ENCODE measurements at places on chromosomes 7 and 10.

GRCh38 chr7:16244469-16244868, 176.9 kb downstream of the CRPPA start:
- no peak for DNase-seq

- no peak for DNase-seq
Measured at GRCh38 chr7:15239801-15240200, 322.0 kb downstream of the AGMO start.

- DNase-seq, result no peak
Measured at GRCh38 chr10:47241256-47241655, 58.7 kb upstream of the GDF10 start.

GRCh38 chr10:35684586-35684985, 42.5 kb upstream of the FZD8 start:
- DNase-seq, result no peak

GRCh38 chr10:96297486-96297885, 6.7 kb upstream of the DNTT start:
- DNase-seq, result no peak

DNA sequence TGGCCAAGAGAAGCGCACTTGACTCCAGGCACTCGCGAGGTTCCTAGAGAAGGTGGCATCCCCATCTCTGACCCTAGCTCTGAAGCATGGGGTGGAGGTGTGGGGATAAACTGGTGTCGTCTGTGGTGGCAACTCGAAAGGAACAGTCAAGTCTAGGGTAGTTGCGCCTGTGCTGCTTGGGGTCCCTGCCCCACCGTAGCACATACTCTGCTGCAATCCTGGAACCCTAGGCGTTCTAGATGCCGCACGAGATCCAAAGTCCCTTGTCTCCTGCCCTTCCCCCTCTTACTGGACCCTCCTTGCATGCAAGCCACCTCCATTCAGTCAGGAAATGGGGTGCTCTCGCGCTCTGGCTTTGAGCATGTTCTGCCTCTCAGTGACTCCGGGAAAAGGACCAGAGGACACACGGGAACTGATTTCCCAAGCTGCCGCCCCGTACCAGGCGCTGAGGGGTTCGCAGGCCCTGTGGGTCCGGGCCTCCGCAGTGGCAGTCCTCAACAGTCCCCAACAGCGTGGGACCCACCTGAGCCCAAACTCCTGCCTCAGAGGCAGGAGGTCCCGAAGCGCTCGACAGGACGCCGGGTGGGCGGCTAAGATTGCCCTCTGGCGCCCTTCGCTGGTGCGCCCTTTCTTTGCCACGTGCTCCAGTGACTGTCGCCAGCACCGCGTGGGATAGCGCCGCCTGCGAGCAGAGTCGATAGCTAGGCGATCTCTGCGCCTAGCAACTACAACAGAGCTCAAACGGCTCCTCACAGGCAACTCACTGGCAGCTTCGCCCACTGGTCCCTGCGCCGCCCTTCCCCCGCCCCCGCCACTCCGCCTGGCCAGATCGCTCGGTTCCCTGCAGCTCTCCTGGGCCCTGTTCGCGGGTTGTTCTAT, 452.0 kb downstream of the REEP3 start:
- DNase-seq, result no peak

DNA sequence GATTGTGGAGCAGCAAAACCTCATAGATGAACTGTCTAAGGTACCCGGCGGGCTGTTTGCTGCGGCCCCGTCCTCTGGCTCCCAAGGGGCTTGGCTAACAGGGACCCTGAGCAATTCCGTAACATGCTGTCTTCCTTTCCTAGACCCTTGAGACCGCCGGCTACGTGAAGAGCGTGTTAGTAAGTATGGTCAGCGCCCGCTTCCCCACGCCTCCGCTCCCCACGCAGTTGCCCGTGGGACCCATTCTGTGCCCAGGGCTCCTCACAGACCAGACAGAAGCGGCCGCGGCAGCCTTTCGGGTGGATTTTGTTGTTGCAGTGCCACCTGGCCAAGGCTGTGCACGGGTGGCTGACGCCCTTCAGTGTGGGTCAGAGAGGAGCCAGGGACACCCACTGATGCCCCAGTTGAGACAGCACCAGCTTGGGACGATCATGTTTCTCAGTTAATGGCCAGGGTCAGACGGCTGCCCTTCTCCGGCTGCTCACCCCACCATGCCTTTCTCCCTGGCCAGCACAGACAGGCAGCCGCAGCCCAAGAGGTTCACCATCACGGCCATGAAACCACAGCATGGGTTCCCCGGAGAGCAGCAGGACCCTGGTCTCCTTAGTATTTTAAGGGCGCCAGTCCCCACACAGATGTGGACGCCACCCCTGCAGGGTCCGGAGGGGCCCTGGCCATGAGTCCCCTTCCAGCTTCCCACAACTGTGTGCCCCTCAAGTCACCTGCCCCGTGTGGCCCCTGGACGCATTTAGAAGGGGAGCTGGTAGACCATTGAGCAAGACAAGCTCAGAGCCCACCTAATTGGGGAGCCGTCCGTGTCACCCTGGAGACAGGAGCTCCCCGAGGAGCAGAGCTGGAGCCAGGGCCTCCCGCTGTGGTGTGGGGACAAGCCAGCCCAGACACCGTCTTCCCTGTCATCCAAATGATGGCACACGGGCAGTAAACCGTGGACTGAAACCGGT, 49.4 kb upstream of the DPYSL4 start:
- no peak for DNase-seq

DNA sequence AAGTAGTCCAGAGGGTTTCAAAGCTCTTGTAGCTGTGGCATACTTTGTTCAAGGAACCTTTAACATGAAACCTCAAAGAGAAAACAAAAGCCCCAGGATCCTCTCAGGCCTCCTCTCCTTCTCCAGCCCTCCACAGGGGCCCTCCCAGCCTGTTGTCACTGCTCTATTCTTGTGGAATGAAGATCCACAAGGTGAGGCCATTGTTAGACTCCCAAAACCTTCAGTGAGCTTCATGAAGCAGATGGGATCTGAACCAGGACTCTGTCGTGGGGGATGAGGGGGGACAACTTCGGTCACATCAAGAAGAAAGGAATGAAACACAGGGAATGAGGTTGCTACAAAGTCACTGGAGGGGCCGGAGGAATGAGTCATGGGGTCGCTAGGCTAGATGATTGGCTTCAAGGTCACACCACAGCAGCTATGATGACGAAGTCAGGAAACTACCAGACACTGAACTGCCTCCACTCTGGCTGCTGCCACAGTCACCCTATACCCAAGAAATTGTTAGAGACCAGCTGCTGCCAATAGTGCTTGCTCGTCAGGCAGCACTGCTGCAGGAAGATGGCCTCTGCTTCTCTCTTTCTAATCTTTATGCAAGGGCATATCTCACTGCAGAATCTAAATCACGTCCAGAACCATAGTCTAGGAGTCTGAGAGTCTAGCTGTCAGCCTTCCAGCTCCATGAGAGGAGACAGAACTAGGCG, 208.8 kb downstream of the HIBADH start:
- DNase-seq, result no peak

- no peak for DNase-seq
Measured at GRCh38 chr10:106424981-106425380, 739.5 kb downstream of the SORCS1 start.

GRCh38 chr7:133025056-133025455, 56.8 kb downstream of the CHCHD3 start:
- DNase-seq, result no peak

DNA sequence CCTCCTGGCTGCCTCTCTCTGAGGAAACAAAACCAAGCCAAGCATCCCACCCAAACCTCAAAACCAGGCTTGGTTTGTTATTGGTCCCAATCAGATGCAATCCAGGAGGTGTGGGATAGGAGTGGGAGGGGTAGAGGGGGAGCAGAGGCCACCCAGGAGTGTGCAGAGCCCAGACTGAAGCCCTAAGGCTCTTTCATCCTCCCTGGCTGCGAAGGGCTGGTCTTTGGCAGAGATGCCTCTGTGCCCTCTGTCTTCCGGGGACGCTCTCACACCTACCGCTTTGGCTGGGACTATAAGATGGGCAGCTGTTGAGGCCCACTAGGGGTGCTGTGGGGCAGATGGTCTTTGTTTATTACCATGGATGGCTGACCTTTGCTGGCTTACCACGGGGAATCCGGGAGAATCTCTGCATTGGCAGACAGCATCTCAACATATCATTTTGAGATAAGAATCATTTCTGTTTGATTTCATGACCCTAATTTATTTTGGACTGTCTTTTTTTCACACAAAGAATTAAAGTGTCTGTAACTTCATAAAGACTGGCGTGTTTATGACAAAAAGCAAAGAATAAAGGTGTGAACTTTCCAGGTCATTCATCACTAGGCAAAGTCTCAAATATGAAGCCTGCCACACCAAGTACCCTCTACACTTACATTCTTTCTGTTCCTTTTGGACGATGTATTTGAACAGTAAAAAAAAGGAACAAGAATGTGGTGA, 6.5 kb upstream of the DENND2A start:
- no peak for DNase-seq

- DNase-seq, result no peak
Measured at GRCh38 chr10:2207246-2207922, 470.1 kb upstream of the ADARB2 start.

DNA sequence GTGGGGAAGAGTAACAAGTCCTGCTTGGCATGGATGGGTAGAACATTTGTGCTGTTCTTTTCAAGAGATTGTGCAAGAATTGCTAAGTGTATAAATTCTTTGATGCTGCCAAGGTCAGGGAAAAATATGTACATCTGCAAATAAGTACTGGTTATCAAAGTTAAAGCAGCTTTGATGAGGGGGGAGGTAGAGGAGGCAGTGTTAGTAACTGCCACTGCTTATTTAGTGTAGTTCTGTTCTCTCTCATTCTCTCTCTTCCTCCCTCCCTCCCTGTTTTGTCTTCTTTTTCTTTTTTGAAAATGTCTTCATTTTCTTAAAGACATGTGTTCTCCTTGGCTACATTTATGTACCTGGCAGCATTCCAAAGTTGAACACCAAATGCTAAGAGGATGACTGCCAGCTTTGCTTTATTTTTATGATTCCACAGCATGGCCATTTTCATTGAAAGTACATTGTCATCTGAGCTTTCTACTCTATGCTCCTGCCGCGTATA, 18.6 kb downstream of the CACNB2 start:
- DNase-seq, result no peak

DNA sequence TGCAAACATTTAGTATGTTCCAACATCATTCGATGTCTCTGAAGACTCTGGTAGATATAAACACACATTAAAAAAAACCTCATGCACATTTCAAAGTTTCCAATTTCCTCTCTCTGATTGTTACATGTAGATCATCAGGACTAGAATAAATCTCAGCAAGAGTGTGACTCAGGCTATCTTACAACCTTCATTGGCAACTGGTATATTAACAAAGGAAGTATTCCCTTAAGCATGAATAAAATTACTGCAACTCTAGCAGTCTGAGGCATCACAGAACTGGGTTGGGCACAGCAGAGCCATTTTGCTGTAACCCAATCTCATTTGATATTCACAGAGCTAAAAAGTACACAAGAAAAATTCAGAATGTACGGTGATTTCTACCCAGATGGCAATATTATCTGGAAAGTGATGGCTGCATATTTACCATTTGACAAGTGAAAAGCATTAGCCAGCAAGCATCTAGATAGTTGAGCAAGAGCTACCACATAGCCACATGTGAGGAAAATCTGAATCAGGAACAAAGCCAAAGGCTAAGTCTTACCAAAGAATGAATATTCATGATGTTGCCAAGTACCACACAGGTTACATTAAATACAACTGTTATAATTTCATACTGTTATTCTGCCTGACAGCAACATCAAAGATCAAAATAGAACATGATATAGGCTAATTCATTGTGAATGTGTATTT, 232.2 kb downstream of the CRPPA start:
- no peak for DNase-seq

GRCh38 chr7:148975896-148976295, 52.4 kb downstream of the PDIA4 start:
- DNase-seq, result no peak

- no peak for DNase-seq
Measured at GRCh38 chr7:52283335-52283734, 752.1 kb upstream of the POM121L12 start.

DNA sequence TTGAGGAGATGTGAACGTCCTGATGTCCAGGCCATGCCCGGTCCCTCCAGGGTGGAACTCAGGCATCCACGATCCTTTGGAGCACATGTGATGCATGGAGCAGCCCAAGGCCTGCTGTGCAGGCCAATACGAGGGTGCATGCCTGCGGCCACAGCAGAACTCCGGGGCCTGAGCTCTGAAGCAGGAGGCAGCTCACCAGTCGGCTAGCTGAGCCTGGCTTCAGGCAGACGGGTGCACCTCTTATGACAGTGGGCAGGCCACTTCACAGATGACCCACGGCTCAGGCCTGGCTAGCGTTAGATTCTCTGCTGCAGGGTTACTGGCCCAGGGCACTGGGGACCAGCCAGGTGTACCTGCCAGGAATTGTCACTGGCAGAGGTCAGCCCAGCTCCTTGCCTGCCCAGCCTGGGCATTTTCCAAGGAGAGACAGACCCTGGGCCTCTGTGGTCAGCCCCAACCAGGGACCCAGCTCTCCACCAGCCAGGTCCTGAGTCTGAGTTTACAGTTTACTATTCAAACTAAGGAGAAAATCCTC, 29.6 kb upstream of the INPP5A start:
- DNase-seq, result no peak

DNA sequence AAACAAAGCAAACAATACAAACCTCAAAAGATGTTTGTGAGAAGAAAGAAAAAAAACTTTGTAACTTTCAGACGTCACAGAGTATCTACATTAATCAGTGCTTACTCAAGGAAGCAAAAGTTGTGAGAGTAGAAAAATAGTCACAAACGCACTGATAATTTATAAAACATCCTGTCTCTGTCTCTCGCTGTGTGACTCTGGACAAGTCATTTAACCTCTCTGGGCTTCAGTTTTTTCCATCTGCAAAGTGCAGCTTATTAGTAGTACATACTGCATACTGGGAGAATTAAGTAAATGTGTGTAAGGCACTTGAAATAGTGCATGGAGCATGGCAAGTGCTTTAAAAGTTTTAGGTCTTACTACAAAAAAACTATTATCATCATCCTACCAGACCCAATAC, 3.8 kb downstream of the ARHGAP12 start:
- DNase-seq, result no peak

DNA sequence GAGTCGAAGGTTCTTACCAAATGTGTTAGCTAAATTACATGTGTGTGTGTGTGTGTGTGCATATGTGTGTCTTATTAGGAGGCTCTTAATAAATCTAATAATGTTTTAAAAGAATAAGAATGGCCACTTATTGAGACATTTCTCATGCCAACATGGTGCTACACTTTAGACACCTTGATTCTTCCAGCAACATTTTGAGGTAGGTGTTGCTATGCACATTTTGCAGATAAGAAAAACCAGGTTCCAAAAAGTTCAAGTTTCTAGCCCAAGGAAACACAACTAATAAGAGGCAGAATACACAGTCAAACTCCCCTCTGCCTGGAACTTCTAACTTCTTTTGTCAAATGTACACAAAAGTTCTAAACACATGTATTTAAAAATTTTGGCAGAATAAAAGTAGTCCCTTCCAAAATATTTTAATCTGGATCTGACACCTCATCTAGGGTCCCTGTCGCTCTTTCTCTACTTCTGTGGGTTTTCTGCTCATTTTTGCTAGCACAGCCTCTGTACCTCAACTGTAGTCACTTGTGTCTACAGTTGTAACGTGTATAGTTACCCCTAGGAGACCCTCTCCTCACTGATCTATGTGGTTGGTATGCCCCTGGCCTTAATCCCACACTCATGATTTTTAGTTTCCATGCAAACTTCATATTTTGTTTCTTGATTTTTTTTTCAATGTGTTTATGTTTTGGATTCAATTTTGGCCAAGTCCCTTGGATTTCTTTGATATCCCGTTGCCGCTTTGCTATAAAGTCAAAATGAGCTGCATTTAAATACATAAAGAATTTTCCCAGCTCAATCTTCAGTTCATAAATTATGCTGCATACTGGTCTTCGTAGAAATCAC, 4.3 kb downstream of the ANKRD1 start:
- DNase-seq, result no peak

All from activated CD4-positive, alpha-beta T cell treated with anti-CD3 and anti-CD28 coated beads, Interleukin-2, amount 50 U/mL, for 24 hours (primary cell).